OCI-M1 (cell line): ENCODE measurements at places on chromosomes 3 and 15.

GRCh38 chr3:38167591-38167990, 2.3 kb downstream of the OXSR1 start:
- DNase-seq = no peak

GRCh38 chr3:128198313-128198712, 45.0 kb downstream of the EEFSEC start:
- DNase-seq = no peak

GRCh38 chr15:23387621-23388190, 33.2 kb downstream of the GOLGA8S start:
- peak; percentile 1 for DNase-seq

GRCh38 chr3:34504366-34504765, 705.9 kb downstream of the PDCD6IP start:
- DNase-seq = no peak

- DNase-seq = no peak
These were observed 42.4 kb upstream of the STRIT1 start for GRCh38 chr3:155335724-155336354.

DNA sequence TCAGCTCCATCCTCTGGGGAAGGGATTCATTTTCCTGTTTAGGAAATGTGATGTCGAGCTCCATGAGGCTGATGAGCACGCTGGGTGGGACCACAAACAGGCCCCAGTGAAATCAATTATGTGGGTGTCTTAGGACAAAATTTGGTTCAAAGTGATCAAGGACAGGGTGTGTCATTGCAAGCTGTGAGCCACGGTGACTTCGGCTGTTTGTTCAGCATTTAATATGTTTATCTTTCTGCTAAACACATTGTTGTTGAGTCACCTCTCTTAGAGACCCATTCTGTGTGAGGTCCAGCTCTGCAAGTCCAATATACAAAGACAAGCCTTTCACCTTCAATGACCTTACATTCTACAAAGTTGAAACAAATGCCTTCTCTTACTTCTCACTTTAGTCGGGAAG, 41.3 kb downstream of the SSR3 start:
- no peak for DNase-seq

GRCh38 chr3:144312702-144313101, 341.1 kb downstream of the DIPK2A start:
- no peak for DNase-seq

GRCh38 chr3:165805946-165806561, 31.2 kb downstream of the BCHE start:
- DNase-seq = peak; percentile 58

GRCh38 chr3:105764378-105765307, 104.2 kb downstream of the CBLB start:
- peak; percentile 78 for DNase-seq

- no peak for DNase-seq
These were observed 244.7 kb upstream of the TBL1XR1 start for GRCh38 chr3:177441813-177442646.

DNA sequence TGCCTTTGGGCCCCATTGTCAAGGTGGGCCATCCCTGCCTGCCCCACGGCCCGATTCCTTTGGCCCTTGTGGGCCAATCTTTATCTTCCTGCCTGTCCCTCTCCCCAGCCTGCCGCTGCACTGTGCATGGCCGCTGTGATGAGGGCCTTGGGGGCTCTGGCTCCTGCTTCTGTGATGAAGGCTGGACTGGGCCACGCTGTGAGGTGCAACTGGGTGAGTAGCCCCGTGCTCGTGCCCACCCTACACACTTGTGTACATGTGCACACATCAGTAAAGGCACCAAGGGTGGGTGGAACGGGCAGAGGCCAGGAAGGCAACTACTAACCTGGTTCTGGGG, 12.2 kb downstream of the NT5DC2 start:
- no peak for DNase-seq

GRCh38 chr3:185737740-185738680, 86.8 kb downstream of the IGF2BP2 start:
- peak; percentile 18 for DNase-seq

DNA sequence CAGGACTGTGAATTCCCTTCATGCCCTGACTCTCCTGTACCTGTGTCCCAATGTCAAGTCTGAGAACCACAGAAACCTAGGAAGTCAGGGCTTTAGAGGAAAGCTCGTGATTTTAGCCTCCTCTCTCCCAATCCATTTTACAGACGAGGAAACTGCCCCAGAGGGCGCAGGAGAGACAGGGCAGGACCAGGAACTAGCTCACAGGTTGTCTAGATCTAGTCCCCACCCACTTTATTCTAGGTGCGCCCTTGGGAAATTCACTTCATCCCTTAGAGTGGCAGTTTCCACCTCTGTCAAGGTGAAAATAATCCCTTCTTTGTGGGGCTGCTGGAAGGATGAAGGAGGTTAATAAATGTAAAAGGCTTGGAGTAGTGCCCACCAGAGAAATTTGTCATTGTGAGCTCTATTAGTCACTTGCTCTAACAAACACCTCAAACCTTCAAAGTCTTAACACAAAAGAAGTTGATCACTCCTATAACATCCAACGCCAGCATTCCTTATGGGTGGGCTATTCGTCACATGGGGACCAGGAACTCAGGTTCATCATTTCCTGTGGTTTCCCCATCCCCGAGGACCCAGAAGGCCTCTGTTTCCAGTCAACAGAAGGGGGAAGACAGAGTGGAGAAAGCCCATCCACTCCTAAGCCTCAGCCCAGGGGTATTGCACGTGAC, 282.3 kb downstream of the XXYLT1 start:
- no peak for DNase-seq

DNA sequence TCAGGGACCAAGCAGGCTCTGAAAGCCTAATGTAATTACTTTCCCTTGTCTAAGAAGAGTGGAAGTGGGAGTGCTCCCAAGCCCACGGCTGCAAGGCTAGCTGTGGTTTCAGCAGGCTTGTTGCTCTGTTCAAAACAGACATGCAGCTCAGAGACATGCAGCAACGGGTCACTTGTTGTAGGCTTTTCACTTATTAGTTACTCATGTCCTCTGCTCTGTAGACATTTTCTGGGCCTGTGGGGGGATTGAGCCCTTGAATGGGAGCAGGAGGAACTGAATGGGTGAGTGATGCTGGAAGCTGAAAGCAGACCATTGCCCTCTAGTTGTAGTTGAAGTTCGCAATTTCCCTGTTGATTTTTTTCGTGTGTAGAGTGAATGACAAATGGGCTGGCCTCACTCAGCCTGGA, 261.9 kb upstream of the NR2E3 start:
- DNase-seq = no peak

DNA sequence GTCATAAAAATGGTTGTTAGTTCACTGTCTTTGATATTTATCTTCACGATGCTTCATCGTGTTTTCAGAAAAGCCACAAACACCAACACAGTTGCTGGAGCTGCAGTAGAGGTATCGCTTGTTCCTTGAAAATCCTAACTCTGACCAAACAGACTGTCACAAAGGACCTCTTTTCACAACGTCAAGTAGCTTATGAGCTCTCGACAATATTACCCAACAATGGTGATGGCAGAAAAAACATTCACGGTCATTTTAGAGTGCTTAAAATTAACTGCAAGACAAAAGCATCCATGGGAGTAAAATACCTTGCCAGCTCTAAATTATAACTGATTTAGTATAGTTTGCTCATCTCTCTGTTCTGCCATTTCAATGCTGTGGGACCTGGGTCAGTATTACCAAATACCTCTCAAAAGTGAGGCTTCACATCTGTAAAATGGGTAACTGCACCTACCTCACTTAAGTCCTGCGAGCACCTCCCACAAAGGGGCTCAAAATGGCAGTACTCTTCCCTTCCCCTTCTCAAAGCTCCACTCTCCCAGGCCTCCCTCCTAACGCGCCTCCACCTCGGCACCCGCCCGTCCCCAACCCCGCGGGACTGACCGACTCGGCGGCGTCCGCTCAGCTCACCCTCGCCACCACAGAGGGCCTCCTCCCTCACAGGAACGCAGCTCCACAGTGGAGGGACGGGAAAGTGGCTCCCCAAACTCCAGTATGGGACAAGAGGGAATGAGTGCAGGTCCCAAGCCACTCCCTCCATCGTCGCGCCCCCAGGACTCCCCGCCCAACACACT, 546 bp downstream of the TRIM59 start:
- peak; percentile 59 for DNase-seq

DNA sequence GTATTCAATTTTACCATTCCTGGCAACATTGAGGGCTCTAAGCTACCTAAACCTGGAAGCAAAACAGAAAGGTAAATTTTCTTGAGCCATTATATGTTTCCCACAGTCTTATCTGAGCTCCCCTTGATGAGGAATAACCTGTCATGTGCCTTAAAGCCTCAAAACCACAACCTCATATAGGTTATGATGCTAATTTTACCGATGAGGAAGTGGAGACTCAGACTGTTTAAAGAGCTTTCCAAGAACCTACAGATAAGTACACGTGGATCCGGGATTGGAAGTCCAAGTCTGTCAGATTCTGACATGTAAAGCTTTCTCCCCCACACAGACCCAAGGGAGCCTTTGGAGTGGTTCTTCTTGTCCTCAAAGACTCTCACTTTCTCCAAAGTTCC, 140.5 kb downstream of the SEMA6D start:
- peak; percentile 49 for DNase-seq

- peak; percentile 33 for DNase-seq
These were observed 281.2 kb upstream of the DPH6 start for GRCh38 chr15:35827141-35827540.

DNA sequence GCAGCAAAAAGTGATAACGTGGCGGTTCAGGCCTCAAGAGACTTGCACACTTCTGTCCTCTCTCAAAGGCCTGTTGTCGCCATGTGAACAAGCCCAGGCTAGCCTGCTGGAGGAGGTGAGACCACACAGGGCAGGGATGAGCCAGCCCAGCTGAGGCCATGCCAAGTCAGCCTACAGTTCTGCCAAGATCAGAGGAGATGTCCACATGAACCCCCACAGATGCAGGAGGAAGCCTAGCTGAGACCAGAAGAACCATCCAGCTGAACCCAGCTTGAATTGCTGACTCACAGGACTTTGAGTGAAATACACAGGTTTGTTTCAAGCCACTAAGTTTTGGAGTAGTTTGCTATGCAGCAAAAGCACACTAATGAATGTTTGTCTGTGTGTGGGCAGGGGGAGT, 50.3 kb upstream of the SEC13 start:
- no peak for DNase-seq

DNA sequence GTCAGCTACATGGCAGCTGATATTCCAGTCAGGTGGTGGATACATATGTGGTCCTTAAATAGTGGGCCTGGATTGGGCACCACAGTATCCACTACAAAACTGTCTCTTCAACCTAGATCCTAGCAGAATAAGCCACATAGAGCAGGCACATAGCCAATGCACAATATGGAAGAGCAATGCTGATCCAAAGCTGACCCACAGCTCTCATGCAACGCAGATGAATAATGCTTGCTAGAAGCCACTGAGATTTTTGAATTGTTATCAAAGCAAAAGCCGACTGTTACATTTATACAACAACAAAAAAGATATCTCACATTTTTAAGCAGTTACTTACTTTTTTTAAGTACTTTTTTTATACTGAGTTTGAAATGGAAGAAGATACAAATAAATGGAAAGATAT, 11.2 kb downstream of the CNTN3 start:
- DNase-seq = no peak

DNA sequence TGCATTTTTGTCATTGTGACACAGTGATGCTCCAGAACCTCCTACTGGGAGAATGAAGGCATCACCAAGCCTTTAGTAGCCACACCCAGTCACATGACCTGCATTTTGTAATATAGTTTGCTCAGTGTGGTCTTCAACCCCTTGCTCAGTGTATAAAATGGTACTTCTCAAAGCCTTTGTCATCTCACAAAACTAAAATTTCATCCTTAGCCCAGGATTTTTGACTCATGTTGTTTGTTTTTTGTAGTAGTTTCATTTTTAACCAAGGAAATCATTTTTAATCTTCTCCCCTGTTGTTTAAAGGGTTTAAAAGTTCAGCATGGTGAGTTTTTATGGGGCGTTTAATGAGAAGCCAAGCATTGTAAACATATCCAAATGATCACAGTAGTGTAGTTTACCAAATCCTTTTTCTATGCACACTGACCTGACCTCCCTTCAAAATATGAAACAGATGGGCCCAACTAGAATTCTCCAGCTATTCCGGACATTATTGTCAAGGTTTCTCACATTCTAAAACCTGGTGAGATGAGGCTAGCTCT, 123.5 kb upstream of the IL12A start:
- DNase-seq = no peak

DNA sequence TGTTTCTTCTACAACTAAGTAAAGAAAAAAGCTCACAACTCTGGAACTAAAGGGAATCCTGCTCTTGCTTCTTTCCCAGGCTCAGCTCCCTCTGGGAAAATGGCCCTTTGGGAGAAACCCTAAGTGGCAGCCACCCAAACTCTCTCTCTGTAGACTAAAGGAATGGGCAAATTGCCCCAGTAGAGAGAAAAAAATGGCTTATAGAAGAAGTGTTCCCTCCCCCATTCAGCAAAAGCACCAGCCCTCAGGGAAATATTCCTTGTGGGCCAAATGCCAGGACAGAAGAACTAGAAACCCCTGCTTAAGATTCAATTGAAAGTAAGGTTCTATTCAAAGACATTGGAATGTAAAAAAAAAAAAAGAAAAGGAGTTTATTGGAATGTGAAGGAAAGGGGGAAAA, 603.7 kb upstream of the ALCAM start:
- DNase-seq = no peak

GRCh38 chr3:156816794-156817645, 9.1 kb upstream of the LEKR1 start:
- DNase-seq = peak; percentile 76

DNA sequence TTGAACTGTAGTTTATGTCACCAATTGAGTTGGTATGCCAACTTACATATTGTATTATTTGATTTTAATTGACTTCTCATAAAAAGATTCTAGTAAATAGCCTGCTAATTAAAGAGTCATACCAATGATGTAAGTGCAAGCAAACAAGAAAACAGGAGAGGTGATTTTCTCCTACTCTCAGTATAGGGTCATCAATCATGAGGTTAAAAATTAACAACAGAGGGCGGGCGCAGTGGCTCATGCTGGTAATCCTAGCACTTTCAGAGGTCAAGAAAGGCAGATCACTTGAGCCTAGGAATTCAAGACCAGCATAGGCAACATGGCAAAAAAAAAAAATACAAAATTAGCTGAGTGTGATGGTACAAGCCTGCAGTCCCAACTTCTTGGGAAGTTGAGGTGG, 108.7 kb downstream of the MYO9A start:
- DNase-seq = no peak

GRCh38 chr15:45458746-45459403, 63.7 kb downstream of the SLC30A4 start:
- peak; percentile 80 for DNase-seq

GRCh38 chr3:42500091-42500490, 2.4 kb upstream of the VIPR1 start:
- DNase-seq = no peak

DNA sequence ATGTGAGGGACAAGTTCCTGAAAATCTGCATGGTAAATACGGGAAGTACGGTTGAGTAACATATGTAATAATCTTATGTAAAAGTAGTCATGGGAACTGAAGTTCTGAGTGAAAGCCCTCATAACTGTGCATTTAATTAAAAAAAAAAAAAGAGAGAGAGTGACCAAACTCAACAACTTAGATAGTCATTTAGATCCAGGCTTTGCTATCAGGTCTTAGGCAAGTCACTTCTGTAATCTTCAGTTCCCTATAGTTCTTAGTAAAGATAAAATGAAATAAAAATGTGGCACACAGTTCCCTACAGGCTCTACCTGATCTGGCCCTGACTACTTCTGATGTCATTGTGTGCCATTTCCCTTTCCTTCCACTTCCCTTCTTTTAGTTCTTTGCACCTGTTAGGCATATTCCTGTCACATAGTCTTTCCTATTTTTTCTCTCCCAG, 15.0 kb downstream of the RNF111 start:
- peak; percentile 77 for DNase-seq
